Frontal cortex (tissue), 4 donors: ENCODE measurements at places on chromosomes 11 and 22. TPM values are rescaled to one million over a fixed set of nuclear protein-coding genes. Genes with fewer than 3 reads are reported as not detected.

DUSP8 gene
- total RNA-seq = 4.1 TPM

PGA5 gene
- total RNA-seq = 0.82 TPM

IGLL5 gene
- not detected for total RNA-seq

TKFC gene
- total RNA-seq = 7.7 TPM

OR10D3 gene
- total RNA-seq = not detected

USP28 gene
- total RNA-seq = 28.1 TPM

H19 gene
- 9.8 TPM for total RNA-seq

RRM1 gene
- 77.5 TPM for total RNA-seq

KCTD17 gene
- 35.1 TPM for total RNA-seq

TMPRSS13 gene
- total RNA-seq = 0.41 TPM

KRTAP5-1 gene
- not detected for total RNA-seq

CFAP300 gene
- 2.0 TPM for total RNA-seq

PAMR1 gene
- 2.0 TPM for total RNA-seq

TRPT1 gene
- 10.6 TPM for total RNA-seq

SLC37A4 gene
- total RNA-seq = 7.7 TPM

MS4A4A gene
- 2.0 TPM for total RNA-seq

IGSF9B gene
- 6.9 TPM for total RNA-seq
